ENCODE measurements at places on chromosomes 13 and 19. TPM values are rescaled to one million over a fixed set of nuclear protein-coding genes. Genes with fewer than 3 reads are reported as not detected.
A peak's percentile ranks its signal among the peaks of the same experiment; 100 is the strongest.

Gene KRTDAP
- total RNA-seq = not detected

DNA sequence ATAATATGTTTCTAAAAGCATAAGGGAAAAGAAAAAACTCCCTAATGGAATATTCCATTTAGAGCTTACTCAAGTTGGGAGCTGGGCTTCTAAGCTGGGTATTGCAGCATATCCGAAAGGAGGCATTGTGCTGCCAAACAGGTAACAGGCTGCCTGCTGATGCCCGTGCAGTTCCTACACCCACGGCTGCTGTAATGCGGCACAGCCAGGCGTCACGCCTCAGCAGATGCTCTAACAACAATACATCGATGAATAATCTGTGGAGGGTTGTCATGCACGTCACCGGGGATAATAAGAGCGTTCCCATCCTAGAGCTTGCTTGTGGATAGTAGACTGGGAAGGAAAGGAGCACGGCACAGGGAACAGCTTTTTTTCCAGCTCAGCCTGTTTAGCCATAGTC is 1582.1 kb upstream of the SLC10A2 start:
- DNase-seq = no peak

DNA sequence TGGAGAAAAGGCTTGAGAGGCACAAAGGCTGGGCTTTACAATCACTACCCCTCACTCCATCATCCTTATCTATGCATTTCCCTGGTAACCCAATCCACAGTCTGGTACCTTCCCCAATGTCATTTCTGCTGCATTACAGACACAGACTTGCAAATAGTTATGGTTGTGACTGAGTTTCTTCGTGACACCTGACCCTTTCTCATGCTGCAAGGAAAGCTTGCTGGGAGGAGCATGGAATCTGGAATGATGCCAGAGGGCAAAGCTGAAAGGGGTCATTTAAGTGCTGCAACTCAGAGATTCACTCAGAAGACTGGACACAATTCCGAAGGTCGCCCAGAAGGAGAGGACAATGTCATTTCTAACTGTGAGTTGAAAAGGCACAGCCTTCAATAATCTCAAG is at the start of gene LGALS16:
Gene LGALS16, plus strand, starts transcription at position 301 of the 400 bp plus-strand sequence. Its CDS starts 49 bp downstream, at position 350.
- no peak for DNase-seq

Gene SELENOV
- not detected for total RNA-seq

DNA sequence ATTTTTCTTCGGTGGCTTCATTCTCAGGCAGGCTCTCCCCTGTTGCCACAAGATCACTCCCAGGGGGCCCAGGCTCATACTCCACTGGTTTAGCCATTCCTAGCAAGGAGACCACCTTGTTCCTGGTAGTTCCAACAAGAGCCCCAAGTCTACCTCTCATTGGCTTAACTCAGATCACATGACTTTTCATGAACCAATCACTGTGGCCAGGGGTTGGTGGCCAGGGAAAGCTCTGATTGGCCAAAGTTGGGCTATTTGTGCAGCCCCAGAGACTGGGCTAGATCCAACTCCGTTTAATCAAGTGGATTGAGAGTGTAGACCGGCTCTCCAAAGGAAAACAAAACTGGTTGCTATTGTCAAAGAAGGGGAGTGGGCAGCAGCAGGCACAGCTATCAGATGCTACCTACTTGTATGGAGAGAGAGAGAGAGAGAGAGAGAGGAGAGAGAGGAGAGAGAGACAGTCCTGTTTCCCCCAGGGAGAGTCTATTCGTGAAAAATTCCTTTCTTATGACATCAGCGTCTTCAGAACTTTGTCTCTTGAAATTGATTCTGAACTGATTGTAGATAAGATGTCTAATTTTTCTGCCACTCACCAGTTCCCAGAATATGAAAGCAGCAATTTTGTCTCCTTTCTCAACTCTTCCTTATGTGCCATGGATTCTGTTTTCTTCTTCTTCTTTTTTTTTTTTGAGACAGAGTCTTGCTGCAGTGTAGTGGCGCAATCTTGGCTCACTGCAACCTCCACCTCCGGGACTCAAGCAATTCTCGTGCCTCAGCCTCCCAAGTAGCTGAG is 5.9 kb downstream of the CEACAM19 start:
- DNase-seq = peak; percentile 77

Gene ARGLU1
- 42.0 TPM for total RNA-seq

DNA sequence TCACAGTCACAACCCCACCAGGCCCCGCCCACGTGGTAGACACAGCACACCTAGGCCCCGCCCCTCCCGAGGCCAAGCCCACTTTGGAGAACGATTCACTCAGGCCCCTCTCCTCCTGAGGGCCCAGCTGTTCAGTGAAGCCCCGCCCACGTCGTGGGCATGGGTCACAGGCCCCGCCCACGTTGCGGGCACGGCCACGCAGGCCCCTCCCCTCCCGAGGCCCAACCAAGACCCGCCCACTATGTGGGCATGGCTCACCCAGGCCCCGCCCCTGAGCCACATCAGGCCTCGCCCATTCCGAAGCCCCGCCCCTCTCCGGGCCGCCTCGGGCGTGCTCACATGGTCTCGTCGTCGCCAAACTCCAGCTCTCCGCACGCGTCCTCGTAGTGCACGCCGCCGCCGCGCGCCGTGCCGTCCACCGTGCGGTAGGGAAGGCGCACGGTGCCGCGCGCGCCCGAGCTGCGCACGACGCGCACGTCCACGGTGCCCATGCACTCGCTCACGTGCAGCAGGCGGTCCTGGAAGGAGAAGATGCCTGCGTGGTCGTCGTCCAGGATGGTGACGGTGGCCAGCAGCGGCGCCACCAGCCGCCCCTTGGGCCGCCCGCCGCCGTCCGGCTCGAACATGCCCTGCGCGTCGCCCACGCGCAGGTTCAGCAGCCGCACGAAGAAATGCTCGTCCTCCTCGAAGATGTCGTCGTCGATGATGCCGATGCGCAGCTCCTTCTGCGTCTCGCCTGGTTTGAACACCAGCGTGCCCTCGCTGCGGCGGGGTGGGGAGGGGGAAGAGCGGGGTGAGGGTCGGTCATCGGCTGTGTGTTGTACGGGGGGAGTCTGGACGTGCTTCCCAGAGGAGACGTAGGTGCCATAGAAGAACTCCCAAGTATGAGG is 24.0 kb downstream of the SLC8A2 start:
- peak; percentile 87 for DNase-seq

Gene ZNF701
- 14.5 TPM for total RNA-seq

- no peak for DNase-seq
These were observed 17.4 kb upstream of the SDHAF1 start for GRCh38 chr19:35977446-35978222.
